ENCODE measurements at places on chromosomes 12 and 14.

DNA sequence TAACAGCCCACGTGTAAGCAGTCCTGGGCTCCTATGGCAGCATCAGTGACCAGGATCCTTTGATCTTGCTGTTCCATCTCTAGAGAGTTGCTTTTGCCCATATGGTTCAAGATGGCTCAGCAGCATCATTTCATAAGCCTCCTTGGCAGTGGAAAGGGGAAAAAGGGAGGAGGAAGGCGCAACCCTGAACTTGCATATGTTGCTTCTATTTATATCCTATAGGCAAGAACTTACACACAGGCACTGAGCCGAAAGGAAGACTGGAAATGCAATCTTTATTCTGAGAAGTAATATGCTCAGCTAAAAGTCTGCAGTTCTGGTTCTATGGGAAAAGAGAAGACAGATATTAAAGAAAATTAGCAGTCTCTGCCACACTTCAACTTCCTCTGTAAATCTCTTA is 167.7 kb upstream of the PLXNC1 start:
- peak; percentile 55 for DNase-seq

DNA sequence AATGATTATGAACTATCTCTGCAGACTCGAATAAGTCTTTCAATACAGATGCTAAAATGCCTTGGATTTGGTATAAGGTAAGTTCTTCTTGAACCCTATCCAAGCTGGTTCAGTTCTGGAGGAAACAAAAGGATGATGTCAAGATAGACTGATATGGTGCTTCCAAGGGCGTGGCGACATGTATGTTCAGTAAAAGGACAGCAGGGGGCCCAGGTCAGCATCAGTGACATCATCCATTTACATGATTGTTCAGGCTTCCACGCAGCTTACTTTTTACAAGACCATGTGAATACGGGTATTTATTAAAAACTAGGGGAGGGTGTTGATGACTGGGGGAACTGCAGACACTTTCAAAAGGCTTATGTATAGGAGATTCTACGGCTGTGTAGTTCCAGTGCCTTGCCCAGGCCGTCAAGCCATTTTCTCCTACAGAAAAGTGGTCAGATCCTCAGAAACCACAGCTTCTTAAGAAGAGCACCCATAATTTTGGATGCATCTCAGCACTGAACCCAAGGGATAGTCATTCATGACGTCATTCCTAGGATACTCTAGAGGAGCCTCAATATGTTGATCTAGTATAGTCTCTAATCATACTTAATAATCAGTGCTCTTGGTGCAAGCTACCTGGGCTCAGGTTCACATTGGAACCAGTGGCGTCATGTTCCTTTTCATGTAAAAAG is 527.7 kb downstream of the FUT8 start:
- peak; percentile 10 for DNase-seq

- no peak for DNase-seq
These were observed 21.1 kb downstream of the GSC start for GRCh38 chr14:94748667-94749347.

DNA sequence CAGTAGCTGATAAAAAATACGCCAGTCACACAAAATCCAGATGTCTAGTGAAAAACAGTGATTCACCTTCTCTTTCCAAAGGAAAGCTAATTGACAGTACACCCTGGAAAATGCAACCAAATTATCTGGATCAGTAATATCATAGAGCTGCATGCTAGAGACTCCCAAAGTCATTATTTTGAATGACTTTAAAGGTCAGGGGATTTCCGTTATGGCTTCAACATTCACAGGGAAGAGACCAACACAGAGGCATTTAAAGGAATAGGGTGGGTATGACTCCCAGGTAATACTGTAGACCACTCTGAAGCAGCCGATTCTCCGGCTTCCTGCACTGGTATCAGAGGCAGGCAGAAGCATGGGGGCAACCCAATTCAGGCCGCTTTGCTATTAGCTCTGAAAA is 190.4 kb downstream of the STXBP6 start:
- DNase-seq = no peak

DNA sequence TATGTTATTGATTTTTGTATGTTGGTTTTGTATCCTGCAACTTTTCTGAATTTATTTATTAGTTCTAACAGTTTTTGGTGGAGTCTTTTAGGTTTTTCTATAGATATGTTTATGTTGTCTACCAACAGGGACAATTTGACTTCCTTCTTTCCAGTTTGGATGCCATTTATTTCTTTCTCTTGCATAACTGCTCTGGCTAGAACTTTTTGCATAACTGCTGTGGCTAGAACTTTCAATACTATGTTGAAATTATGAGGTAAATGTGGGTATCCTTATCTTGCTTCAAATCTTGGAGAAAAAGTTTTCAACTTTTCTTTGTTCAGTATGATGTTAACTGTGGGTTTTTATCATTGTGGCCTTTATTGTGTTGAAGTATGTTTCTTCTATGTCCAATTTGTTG is 39.9 kb upstream of the PLBD1 start:
- peak; percentile 61 for DNase-seq

DNA sequence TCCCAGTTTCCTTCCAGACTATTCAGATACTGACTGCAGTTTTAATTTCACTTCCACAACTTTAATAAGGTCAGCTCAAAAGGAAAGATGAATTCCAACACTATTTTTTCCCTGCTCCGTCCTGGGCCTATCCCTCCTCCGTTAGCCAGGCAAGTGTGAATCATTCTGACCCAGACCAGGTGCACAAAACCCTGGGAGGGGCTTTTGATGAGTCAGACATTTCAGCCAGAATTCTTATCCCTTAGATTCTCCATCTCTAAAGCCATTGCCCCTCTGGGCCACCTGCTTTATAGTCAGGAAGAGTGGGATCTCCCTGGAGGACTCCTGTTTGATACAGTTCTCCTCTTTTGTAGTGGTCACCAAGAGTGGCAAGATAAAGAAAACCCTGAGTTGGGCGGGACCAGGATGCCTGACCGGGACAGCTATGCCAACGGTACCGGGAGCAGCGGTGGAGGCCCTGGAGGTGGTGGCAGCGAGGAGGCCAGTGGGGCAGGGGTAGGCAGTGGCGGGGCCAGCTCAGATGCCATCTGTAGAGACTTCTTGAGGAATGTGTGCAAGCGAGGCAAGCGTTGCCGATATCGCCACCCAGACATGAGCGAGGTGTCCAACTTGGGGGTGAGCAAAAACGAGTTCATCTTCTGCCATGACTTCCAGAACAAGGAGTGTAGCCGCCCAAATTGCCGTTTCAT is 2.2 kb downstream of the ZC3H10 start:
- no peak for DNase-seq

DNA sequence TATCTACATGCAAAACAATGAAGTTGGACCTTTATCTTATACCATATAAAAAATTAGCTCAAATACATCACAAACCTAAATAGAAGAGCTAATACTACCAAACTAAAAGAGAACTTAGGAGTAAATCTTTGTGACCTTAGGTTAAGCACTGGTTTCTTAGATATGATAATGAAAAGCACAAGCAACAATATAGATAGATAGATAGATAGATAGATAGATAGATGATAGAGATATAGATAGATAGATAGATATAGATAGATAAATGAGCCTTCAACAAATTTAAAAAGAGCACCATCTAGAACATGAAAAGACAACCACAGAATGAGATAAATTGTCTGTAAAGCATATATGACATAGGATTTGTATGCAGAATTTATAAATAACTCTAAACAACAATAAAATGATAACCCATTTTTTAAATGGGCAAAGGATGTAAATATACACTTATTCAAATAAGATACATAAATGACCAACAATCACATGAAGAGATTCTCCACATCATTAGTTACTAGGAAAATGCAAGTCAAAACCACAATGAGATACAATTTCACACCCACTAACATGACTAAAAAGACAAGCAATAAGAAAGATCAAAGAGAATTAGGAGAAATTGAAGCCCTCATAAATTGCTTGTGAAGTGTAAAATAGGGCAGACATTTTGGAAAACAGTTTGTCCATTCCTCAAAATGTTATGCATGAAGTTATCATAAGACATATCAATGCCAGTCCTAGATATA is 293.7 kb downstream of the BTG1 start:
- DNase-seq = no peak

- no peak for DNase-seq
These were observed 24.1 kb upstream of the TRIM9 start for GRCh38 chr14:51118993-51119392.

GRCh38 chr14:75064205-75064567 is 362 bp upstream of the ACYP1 start:
- DNase-seq = no peak

DNA sequence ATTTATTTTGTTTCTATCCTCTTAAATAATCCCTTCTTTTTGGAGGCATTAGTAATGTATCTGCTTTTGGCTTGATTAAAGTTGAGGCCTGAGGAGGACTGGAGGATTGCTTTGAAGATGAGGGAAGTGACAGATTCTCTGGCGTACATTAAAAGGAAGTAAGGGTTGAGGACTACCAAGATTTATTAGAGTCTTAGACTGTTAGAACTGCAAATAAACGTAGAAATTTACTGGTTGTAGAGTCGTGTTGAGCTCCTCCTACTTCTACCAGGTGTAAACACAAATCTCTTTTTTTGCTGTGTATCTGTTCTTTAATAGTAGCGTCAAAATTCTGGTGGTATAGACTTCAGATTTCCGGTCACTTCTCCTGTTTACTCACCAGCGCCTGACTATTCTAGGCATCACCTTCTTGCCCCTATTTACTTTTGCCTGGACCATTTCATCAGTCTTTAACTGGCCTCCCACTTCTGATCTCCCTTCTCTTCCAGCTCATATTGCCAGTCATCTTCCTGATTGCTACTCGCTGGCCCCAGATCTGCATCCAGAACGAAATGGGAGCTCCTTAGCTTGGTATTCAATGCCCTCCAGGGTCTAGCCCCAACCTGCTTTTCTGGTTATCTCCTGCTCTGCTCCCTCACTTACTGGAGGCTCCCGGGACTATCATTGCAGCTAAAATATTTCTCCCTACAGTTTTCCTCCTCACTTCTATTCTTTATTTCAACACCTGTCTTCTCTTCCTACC is 8.4 kb upstream of the EID3 start:
- DNase-seq = no peak

DNA sequence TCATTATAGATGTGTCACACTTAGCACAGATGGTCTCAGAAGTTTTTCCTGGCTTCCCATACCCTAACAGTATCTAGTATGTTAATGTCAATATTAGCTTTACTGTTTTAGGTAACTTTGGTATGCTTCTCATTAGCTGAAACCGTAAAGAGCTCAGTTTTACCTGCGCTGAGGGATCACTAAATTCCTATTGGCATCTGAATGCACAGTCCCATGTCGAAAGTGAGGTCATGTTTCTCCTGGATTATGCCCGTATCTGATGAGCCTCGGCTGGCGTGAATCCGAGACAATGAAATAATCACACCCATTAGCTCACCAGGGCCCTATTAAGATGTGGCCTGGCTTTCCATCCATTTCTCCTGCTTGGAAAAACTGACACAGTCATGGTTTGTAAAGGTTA is 418.2 kb downstream of the ZFP36L1 start:
- DNase-seq = no peak

- DNase-seq = no peak
These were observed 65.1 kb downstream of the TRMT5 start for GRCh38 chr14:60915781-60916180.

GRCh38 chr14:89507926-89508460 is 91.0 kb upstream of the FOXN3 start:
- DNase-seq = peak; percentile 26

- no peak for DNase-seq
These were observed 35.1 kb downstream of the PPP2R5E start for GRCh38 chr14:63508033-63508432.

GRCh38 chr12:20567413-20567812 is 127.7 kb upstream of the SLCO1C1 start:
- DNase-seq = no peak

DNA sequence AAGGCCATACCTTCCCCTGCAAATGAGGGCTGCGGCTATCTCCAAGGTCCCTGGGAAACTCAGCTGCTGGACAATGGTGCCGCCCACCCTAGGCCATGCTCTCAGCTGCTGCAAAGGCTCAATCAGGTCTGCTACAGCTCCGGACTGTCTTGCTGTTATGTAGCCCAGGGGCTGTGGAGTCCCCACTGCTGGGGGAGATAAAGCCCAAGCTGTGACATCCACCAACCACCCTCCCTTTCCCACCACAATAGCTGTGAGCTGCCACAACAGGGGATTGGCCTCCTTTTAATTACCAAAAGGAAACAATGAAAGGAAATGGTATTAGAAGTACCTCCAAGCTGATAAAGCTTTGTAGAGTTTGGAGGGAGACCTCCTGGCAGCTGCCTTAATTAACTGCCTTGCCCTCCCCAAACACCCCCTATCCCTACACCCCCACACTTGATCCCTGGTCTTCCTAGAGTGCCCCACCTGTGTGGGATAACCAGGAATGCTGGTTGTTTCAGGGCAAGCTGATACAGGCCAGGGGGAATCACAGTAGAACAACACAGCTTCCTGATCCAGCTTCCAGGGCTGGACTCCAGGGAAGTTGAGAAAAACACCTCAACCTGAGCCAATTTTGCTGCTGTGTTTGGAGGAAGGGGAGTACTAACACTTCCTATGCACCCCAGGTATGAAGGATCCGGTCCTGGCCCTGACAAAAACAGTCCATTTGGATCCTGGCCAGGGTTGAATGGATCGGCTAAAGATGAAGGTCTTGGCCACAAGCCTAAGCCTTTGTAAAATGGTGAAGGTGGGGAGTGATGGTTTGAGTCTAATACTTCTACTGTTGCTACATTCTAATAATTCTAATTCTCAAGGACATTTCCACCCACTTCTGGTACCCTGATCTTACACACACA is at the start of gene VWF:
VWF (minus strand) TSS at position 260 of the 899 bp plus-strand sequence. CDS start 1,474 bp downstream, outside the sequence.
- no peak for DNase-seq

GRCh38 chr12:17108877-17109541 is 503.0 kb upstream of the LMO3 start:
- DNase-seq = no peak

DNA sequence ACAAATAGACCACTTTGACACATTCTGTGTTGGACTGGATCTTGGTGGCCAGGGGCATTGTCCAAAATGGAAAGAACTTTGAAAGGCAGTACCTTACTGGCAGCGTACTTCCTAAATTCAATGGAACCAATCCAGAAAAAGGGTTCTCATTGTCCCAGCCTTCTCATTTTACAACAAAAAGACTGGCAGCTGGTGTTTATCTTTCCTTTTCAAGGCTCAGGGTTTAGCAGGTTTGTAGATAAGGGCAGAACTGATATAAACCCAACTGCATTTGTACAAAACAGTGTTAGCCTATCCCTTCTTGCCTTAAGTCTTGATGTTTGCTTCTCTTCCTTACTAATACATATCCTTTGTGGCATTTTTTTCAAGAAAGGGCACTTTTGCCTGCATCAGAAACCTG is 7.7 kb downstream of the THAP2 start:
- DNase-seq = no peak

- no peak for DNase-seq
These were observed 2.5 kb upstream of the PGAM5 start for GRCh38 chr12:132708150-132708549.

DNA sequence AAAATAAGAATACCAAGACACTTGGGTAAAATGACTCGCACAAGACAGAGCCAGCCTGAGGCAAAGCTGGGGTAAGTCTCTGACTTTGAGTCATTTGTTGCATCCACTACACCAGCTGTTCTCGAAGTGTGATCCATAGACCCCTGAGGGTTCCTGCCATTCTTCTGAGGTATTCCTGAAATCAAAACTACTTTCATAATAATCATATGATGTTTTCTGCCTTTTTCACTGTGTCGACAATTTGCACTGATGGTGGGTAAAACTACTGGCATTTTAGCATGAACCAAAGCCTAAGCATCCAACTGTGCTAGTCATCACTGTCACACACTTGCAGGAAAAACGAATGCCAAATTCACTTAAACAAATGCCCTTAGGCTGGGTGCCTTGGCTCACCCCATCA is 135.5 kb upstream of the FUT8 start:
- DNase-seq = no peak
